Common myeloid progenitor, CD34-positive (primary cell): ENCODE measurements at places on chromosomes 6 and 20.

GRCh38 chr6:36581716-36582115, 12.4 kb upstream of the SRSF3 start:
- DNase-seq: no peak

DNA sequence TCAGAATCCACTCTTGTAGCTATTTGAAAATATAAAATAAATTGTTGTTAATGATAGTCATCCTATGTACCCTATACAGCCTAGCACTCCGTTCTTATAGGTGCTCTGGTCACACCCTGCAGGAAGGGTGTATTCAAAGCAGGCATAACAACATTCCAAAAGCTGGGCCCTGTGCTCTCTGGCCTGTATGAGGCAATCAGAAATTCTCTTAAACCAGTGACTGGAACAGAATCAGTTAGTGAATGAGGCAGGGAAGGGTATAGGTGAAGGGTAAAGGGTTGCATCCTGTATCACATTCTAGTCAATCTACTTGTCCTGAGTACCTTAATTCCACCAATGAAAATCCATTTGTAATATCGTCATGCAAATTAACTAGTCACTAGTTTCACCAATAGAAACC, 154.5 kb upstream of the ZNF217 start:
- no peak for DNase-seq

- DNase-seq: no peak
These were observed 27.6 kb downstream of the PLAGL2 start for GRCh38 chr20:32179934-32180333.

DNA sequence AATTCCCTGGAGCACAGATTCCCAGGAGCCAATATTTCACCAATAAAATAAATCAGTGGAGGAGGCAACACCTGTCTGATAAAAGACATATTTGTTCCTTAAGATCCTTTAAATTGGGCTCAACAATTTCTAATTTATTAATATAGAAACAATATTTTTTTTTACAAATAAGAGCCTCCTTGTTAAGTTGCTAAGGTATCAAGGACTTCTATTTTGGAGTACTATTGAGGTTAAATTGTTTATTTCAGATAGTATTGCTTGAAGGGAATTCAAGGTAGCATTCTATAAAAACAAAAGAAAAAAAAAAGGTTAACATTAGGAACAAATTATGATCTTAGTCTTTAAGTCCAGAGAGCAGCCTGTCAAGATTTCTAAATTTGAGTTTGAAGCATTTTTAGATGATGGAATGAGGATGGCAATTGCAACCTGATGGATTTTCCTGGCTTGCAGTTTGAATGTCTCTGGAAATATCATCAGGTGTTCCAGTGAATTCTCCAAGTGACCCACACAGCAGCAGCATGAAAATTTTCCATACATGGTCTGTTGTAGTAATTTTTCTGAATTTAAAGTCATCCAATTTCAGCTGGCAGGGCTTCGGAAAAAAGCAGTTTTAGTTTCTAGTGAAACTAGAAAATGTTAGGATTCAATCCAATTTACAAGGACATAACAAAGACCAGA, 19.3 kb upstream of the NCR2 start:
- DNase-seq: no peak

DNA sequence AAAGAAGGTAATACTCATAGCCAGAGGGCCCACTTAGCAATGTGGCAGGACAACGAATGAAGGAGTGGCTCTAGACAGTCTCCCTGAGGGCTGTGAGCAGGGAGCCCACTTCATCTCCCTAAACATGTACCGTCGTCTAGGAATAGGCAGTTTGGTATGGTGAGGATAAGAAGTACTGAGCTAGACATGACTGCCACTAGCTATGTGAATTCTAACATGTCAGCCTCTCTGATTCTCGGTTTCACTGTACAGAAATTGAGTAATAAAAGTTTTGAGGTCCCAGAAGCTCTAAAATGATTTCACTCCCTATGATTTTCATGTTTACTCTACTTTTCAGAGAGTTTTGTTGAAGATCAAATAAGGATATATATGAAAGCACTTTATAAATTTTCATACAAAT, 107.1 kb downstream of the AHI1 start:
- DNase-seq: no peak

- peak; percentile 45 for DNase-seq
These were observed 206.9 kb downstream of the IBTK start for GRCh38 chr6:82040405-82041221.

DNA sequence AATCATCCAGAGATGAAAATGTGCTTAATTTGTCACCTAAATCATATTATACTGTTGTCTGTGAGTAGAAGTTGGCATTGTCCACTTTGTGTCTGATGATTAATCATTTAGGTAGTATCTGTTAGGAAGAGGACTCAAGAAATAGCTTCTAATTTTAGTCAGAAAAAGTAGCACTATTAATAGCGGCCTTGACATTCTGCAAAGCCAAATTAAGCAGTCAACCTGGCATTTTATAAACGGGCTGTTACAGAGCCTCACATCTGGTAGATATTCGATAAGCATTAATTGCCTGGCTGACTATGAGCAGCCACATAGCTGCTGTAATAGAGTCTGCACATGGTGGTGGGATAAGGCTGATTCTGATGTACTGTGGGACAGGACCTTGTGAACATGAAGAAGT, 99.5 kb downstream of the KLHL32 start:
- DNase-seq: no peak

GRCh38 chr6:114862819-114863218, 520.0 kb upstream of the HS3ST5 start:
- DNase-seq: no peak

DNA sequence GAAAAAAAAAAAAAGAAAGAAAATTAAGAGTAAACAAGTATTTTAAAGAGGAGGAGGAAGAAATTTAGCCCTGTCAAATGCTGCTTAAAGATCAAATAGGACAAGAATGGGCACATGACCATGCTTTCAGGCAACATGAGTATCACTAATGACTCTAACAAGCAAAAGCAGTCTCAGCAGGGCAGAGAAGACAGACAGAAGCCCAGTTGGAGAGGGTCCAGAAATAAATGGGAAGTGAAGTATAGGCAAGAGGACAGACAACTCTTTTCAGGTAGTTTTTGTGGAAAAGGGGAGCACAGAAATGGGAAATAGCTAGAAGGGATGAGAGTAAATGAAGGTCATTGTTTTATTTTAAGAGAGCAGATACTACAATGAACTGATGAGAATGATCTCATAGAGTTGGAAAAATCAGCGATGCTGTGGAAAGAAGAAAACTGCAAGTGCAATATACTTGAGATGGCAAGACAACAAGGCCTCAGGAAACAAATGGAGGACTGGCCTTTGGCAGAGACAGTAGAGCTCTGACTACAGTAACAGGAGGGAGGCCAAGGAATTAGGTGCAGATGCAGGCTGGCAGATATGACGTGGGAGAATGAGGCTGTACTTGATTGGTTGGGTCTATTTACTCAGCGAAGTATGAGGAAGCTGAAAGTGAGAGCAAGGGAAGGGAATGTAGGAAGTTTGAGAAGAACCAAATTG, 40.3 kb downstream of the KIF6 start:
- no peak for DNase-seq
